ENCODE measurements at places on chromosomes 2 and 18.

DNA sequence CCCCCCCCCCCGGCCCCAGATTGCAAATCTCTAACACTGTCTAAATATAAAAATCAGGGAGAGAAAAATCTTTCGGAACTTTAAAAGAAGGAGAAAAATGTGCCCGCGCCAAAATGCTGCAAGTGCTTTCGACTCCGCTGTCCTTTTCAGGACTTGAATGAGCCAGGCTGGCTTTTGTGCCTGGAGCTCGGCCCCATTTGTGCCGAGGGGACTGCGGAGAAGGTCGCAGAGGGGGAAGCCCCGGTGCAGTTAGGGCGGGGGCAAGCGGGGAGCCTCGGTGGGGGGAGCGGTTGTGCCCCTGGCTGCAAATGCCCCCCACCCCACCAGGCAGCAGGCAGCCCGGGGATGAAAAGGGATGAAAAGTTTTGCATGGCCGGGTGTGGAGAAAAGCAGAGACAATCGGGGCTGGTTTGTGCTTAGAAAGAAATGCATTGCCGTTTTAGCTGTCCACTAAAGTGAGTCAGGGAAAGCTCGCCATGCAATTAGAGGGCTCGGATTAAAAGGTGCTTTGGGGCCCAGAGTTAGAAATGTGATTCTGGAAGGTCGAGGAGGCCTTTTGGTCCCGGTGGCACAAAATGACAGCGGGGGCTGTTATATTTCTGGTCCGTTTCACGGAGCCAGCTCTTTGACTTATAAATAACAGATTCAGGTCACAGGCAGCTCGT, 1.6 kb downstream of the INHBB start:
- DNase-seq = no peak

DNA sequence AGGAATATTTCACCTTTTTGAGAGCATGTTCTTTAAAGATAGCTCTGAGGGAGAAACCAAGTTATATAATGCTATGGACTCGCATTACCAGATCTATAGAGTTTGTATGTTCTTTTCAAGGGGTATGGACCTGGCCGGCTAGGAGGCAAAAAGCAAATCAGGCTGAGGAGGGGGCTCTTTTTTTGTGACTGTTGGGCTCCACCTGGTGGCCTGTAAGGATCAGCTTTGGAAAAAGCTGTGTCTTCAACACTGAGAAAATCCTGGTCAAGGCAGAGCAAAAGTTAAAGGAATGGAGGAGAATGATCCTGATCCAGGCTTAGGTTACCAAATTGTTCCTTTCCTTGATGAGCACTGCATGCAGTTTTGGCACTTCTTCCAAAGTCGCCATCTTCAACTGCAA, 180.5 kb downstream of the DIS3L2 start:
- peak; percentile 21 for DNase-seq

DNA sequence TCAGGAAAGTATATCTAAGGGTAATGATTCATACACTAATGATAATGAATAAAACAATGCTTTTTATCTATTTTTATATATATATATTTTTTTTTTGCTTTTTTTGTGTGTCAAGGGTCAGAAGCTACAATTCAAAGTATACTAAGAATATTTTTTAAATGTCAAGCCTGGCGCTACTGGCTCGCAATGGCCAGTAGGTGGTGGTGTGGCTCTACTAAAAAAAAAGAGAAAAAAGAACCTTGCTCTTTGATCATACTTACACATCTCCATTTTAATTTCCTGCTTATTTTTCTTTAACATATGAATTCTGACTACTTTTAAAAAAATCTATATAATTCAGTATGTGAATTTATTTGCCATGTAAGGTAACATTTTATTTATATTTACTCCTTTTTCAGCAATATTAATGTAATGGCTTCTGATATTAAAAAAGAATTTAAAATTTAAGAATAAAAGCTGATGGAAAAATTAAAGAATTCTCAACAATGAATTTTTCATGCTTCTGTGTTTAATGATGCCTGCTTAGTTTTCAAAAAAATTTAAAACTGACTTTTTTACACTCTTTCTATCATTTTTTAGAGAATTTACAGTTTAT, 232.9 kb downstream of the GULP1 start:
- DNase-seq = peak; percentile 34

DNA sequence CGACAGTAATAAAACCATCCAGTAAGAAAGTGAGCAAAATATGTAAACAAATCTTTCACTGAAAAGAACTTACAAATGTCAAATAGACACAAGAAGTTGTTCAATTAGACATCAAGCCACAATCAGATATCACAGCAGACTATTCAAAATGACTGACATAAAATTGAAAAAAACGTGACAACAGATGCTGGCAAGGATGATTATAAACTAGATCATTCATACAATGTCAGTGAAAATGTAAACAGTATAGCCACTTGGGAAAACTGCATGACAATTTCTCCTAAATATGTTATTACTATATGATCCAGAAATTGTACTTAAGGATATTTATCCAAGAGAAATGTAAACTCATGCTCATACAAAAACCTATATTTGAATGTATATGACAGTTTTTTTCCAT, 609.4 kb upstream of the CNTNAP5 start:
- DNase-seq = no peak

DNA sequence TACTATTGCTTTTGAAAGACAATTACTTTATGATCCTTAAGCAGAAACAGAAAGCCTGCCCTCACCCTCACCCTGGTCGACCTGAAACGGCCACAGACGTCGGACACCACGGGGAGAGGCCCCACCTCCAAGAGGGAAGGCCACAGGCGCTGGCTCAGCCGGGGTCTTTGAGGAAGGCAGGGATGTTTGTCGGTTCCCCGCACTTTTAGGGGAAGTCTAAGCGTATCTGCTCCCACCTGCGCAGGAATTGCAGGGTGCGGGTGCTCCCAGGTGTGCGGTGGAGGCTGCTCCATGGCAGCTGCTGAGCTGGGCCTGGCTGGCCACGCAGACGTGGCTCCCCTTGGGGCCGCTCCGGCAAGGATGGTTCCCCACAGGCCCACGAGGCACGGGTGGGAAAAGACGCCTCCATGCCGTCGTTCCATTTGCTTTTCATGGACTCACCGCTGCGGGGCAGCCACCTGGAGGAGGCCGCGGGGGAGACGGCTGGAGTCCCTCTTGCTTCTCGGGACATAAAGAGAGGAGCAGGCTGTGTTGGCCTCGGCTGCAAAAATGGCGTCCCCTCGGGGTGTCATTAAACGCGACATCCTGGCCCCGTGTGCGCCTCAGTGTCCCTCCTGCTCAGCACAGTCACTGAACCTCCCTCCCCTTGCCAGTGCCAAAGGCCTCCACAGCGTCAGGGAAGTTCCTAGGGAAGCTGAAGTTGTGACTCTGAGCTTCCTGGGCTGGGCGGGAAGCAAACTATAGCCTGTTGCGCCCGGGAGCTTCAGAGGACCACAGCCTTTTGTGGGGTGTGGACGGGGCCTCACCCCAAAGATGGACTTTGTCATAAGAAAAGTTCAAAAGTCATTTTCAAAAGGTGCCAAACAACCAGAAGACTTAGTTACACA, 63.4 kb downstream of the NFATC1 start:
- DNase-seq = no peak

DNA sequence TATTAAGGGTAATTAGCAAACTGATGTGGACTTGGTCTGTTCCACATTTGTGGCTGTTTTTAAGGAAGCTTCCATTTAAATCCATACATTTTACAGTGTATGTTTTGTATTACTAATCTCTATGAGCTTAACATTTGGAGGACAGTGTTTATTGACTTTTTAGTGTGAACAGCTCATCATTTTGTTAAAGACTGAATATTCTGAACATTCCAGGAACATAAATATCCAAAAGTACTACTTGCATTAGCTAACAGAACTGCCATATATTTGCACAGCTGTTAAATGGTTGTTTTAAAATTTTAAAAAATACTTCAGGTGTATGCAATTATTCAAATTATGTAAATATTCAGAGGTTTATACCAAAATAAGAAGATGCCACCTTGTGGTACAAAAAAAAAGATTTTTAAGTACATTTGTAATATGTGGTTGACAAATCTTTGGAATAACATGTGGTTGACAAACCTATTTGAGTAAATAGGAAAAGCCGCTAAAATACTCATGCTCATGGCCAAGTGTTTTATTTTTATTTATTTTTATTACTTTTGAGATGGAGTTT, 439.7 kb upstream of the FANCL start:
- no peak for DNase-seq

GRCh38 chr2:38013158-38013752, 62.7 kb downstream of the CYP1B1 start:
- DNase-seq = no peak

- DNase-seq = no peak
Measured at GRCh38 chr2:29443627-29444026, 328.4 kb downstream of the CLIP4 start.

GRCh38 chr2:235587202-235587601, 93.4 kb downstream of the AGAP1 start:
- DNase-seq = no peak

DNA sequence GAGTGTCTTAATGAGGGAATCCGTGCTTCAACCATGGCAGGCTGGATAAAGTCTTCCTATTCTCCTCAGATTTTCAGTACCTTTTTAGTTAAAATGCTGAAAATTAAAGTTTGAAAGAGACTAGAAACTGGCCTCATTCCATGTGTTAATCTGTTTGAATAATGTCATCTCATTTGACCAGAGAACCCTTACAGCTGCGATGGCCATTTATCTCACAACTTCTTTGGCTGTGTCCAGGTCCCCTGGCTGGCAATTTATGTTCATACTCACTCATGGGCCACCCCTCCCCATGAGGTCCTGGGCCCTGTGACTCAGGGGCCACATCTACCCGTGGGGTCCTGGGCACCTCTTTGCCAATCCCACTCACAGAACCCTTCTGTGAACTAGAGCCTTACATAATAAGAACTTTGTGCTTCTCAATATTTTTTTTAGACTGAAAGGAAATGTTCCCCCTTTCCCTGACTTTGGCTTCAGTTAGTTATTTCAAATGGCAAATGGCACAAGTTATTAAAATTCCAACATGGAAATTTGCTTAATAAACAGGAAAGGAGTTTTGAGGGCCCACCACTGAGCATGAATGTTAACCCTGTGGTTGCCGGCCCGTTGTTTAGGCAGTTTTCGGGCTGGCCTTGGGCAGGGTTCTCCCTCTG, 134.6 kb downstream of the UXS1 start:
- DNase-seq = no peak

- no peak for DNase-seq
Measured at GRCh38 chr2:232976176-232976575, 36.9 kb downstream of the NGEF start.

DNA sequence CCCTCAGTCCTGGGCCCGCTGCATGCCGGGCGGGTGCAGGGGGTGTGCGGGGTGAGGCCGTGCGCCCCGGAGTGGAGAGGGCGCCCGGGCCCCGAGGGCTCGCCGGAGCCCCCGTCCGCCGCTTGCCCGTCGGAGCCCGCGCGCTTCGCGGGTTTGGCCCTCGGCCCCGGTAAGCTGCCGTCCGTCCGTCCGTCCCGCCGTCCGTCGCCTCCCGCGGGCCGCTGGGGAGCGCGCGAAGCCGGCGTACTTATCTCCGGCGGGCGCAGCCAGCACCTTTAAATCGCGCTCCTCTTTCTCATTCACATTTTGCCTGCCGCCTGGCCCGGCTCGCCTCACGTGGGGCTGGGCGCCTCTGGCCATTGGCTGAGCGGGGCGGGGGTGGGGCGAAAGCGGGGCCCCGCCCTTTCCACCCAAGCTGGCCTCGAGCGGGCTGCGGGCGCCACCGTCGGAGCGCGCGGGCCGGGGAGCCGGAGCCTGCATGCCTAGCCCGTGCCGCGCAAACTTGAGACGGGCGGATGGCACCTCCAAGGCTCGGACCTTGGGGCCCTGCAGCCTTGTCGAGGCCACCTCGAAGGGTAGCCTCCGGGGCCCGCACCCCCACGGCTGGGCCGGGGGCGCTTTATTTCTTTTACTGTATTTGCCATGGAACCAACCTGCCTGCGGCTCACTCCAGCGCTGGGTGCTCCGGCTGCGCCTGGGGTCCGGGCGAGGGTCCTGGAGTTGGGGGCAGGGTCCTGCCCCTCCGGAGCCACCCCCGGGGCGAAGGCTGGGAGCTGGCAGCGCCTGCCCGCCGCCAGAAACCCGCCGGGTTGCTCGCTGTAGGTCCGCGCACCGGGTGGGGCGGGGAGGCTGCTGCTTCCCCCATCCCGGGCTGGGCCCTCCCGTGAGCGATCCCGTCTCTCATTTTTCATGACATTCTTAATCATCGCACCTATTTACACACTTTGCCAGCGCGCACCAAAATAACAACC, at the start of gene GBX2:
GBX2 (minus strand) TSS at position 277 of the 971 bp plus-strand sequence. CDS start 415 bp downstream, outside the sequence.
- peak; percentile 19 for DNase-seq

GRCh38 chr2:181224866-181225265, 232.3 kb upstream of the ITGA4 start:
- no peak for DNase-seq

DNA sequence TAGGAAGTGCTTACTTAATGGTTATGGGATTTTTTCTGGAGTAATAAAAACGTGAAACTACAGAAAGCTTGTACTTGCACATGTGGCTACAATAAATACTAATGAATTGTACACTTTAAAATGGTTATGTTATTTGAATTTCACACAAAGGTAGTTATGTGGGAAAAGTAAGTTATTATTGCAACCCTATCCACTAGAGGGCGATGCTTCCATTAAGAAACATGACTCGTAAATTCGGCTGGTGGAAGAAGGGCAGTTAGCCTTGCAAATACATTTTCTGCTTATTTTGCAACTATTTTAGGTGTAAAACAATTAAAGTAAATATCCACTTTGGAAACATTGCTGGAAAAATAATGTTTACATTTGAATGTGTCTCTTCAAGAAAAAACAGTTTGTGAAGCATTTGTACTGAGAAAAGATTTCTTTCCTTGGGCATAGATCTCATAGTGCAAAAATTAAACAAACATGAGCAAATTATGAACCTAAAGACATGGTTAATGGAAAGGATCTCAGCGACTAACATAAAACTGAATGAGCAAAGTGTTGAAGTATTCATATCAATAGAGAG, 68.1 kb upstream of the CSRNP3 start:
- DNase-seq = peak; percentile 18

DNA sequence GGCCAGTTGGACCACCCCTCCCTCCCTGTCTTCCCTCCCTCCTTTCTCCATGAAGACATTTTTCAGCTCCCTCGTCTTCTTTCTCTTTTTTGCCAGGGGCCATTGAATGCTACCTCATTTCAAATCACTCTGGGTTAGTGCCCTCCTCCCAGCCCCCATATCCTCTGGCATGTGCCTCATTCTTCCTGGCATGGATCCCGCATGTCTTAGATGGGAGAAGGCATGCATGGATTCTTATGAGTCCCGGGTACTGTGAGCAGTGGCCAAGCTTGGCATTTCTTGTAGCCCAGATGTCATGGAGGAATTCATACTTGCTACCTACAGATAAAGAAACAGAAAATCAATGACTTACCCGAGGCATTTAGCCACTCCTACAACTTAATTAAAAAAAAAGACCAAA, 9.0 kb upstream of the HAAO start:
- DNase-seq = no peak

Data from activated naive CD4-positive, alpha-beta T cell treated with anti-CD3 and anti-CD28 coated beads, Interleukin-2, amount 50 U/mL, for 72 hours (primary cell).